Bronchial smooth muscle cell (primary cell): ENCODE measurements at places on chromosomes 2 and 18. TPM values are rescaled to one million over a fixed set of nuclear protein-coding genes. Genes with fewer than 3 reads are reported as not detected.

RNF181 gene
- 267 and 283 TPM in 2 replicates for total RNA-seq

IKZF2 gene
- 4.0 and 8.8 TPM in 2 replicates for total RNA-seq

CASP10 gene
- total RNA-seq: 4.7 and 4.8 TPM in 2 replicates

PLGLB2 gene
- 0.63 and 0.77 TPM in 2 replicates for total RNA-seq

DSG1 gene
- total RNA-seq: not detected in 2 replicates

KIF1A gene
- under 0.01 TPM in 1 of 2 replicates, not detected in the other for total RNA-seq

ANKRD44 gene
- total RNA-seq: 9.4 and 9.9 TPM in 2 replicates

ITPRIPL1 gene
- 2.7 and 3.7 TPM in 2 replicates for total RNA-seq

SMC6 gene
- 12.5 and 14.1 TPM in 2 replicates for total RNA-seq

RAB6C gene
- not detected in 2 replicates for total RNA-seq

KIF5C gene
- 0.16 and 0.26 TPM in 2 replicates for total RNA-seq

NGEF gene
- 1.9 and 11.2 TPM in 2 replicates for total RNA-seq

SPIRE1 gene
- total RNA-seq: 12.3 and 14.2 TPM in 2 replicates

SERPINB4 gene
- total RNA-seq: not detected in 2 replicates

STRN gene
- 10.1 and 11.7 TPM in 2 replicates for total RNA-seq

SPHKAP gene
- total RNA-seq: 0.09 TPM in 1 of 2 replicates, not detected in the other

CPS1 gene
- 9.1 and 34.6 TPM in 2 replicates for total RNA-seq

TRIM43 gene
- not detected in 2 replicates for total RNA-seq

ABCG5 gene
- total RNA-seq: not detected in 2 replicates

IL1F10 gene
- not detected in 2 replicates for total RNA-seq

HOXD9 gene
- total RNA-seq: not detected in 2 replicates

CFAP210 gene
- 0.17 TPM in 1 of 2 replicates, not detected in the other for total RNA-seq

CRYGB gene
- not detected in 2 replicates for total RNA-seq
